ENCODE measurements at places on chromosomes 3 and 15.

DNA sequence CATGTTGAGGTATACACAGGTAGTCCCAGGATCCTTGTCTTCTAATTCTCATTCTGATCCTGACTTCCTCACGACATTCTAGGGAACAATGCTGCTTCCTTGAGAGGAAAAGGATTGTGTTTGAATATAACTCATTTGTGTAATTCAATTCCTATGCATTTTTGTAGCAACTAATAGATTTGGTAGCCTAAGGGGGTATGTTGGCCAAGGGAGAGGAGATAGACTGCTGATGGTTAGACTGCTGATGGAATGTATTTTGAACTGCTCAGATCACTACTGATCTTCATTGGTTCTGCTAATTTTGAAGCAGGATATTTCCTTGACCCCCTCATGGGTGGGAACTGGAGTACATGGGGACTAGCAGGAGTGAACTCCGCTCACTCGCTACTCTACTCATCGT, 39.7 kb downstream of the RAD54L2 start:
- no peak overlapping the region for H3K4me3 ChIP-seq
- DNase-seq = no peak
- H3K4me1 ChIP-seq = peaks cover 8% of the 10 kb centered on the region
- no peak overlapping the region for H3K27ac ChIP-seq

GRCh38 chr3:179956416-179956830, 80.3 kb downstream of the PEX5L start:
- H3K4me1 ChIP-seq = peaks cover 8% of the 10 kb centered on the region
- H3K27ac ChIP-seq = no peak overlapping the region
- H3K27me3 ChIP-seq = no peaks in the 10 kb centered on the region
- no peak overlapping the region for H3K4me3 ChIP-seq
- DNase-seq = no peak

DNA sequence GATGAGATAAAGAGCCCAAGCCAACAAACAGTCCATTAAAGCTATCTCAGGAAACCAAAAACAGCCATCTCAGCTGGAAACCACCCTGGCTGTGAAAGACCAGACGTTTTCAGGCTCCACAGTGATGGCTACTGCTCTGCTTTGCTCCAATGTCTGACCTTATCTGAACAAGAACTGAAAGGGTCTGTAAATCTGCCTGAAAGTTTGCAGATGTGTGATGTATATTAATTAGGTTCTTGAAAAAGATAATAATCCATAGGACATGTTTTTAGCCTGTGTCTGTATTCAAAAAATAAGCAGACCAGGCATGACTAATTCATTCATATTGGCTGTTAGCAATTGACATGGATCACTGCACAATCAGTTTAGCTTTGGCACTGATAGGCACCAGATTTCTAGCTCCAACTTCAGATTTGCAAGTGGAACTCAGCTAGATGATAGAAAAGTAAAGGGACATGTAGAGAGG, 611.4 kb upstream of the NAALADL2 start:
- H3K4me1 ChIP-seq = no peaks in the 10 kb centered on the region
- H3K27ac ChIP-seq = no peak overlapping the region
- H3K36me3 ChIP-seq = no peaks in the 10 kb centered on the region

DNA sequence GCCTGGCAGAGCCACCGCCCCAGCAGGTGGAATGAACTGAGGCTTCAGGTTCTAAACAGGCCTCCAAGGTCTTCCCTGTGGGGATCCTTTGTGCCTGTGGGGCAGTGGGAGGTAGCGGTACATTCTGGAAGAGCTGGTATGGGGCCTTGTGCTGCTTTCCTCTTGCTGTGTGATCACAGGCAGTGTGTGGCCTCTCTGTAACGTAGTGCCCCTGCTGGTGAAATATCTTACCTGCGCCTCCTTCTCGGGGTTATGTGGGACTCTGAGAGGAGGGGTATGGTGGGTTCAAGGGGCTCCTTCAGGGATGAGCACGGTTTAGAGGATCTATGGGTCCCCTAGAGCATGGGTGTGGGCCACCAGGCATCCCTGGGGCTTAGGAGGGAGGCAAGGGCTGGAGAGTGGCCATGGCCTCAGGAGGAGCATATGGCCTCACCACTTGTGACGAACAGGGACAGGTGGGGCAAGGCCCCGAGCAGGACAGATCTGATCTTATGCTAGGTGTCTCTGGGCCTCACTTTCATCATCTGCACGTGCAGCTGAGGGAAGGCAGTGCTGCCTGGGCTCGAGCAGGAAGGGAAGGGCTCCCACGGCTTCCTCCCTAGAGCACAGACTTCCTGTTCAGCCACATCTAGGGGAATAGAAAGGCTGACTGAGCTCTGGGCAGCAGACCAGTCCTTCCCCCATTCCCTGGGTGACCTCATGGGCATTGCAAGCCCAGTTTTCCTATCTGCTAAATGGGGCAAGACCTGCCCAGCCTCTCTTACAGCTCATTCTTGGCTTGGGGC, 1.9 kb upstream of the ALS2CL start:
- peaks cover 27% of the 10 kb centered on the region for H3K36me3 ChIP-seq
- peak overlapping the region; percentile 50 for H3K27ac ChIP-seq
- no peak overlapping the region for H3K4me3 ChIP-seq

DNA sequence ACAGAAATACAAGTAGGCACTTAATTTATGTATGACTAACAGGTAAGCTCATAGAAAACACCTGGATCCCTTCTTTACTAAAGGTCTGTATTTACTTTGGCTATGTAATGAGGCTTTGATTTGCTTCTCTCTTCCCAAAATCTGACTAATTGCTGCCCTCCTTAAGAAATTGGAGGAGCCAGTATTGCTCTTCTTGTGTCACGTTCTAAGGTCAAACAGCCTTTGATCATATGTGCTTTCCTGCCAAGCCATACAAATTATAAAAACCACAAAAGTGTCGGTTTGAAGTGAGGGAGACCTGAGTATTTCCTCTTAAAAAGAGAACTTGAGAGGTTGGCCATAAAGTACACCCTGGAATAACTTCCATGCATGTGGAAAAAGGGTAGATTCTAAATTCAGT, 112.1 kb upstream of the MB21D2 start:
- H3K4me3 ChIP-seq = no peak overlapping the region
- H3K36me3 ChIP-seq = no peaks in the 10 kb centered on the region
- H3K27me3 ChIP-seq = no peaks in the 10 kb centered on the region
- H3K27ac ChIP-seq = no peak overlapping the region
- H3K4me1 ChIP-seq = no peaks in the 10 kb centered on the region
- no peak for DNase-seq

DNA sequence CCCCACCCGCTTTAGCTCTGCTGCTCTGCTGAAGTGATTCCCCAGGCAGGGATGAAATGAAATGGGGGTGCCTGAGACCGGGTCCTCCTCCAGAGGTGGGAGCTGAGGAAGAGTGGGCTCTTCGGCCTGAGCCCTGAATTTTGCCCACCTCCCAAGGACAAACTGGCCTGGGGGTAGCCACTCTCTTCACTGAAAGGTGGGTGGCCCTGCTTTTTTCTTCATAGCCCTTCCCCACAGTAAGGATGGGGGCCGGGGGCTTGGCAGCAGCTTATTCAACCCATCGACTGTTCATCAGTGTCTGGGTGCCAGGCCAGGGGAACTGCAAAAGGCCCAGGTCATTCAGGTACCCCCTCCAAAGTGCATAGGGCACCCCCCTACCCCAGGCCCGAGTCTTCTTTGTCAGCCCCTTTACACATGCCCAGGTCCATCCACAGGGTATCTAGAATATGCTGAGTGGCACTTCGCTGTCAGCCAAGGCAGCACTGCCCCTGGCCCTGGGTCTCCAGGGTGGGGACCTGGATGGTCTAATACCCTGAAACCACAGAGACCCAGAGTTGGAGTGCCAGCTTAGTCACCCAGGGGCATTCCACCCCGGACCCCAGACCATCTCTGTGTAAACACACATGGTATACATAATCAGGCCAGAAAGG, 7.9 kb downstream of the SCN5A start:
- H3K27me3 ChIP-seq = peaks cover 48% of the 10 kb centered on the region
- H3K4me1 ChIP-seq = no peaks in the 10 kb centered on the region
- H3K4me3 ChIP-seq = no peak overlapping the region
- no peak for DNase-seq
- no peak overlapping the region for H3K27ac ChIP-seq
